ENCODE measurements at places on chromosomes 7 and 10.

DNA sequence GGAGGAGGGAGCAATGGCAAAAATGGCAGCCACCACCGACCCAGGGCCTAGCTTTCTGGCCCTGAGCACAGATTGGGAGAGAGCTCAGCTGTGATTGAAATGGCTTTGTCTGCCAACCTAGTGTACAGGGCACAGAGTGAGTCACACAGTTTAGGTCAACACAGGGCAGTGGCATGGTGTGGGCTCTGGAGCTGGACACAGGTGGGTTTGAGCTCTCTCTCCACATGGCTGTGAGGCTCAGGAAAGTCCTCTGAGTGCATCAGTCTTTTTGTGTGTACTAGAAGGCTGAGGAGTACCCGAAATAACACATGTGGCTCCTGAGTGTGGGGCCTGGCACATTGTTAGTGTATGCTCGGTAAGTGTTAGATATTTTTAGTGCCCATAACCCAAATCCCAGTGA lies 60.2 kb upstream of the LOXL4 start:
- no peak for DNase-seq

- DNase-seq: no peak
Observed at GRCh38 chr7:19376538-19376937, 231.3 kb upstream of the FERD3L start.

- DNase-seq: no peak
Observed at GRCh38 chr10:85538601-85539000, 828.0 kb downstream of the GRID1 start.

DNA sequence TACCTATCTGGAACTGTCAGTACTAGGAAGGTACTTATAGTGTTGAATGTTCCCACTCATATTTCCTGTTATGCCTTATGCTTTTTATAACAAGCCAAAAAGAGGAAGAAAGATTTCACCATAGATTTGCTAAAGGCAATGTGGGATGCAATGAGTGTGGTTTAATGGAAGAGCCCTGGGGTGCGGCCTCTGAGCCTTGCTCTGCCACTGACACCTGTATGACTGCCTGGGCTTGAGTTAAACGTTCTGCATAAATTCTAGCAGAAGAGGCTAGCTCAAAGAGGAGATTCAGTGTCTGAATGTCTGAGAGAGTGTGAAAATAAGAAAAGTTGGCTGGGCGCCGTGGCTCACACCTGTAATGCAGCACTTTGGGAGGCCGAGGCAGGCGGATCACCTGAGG lies 143.8 kb downstream of the TPST1 start:
- DNase-seq: no peak

DNA sequence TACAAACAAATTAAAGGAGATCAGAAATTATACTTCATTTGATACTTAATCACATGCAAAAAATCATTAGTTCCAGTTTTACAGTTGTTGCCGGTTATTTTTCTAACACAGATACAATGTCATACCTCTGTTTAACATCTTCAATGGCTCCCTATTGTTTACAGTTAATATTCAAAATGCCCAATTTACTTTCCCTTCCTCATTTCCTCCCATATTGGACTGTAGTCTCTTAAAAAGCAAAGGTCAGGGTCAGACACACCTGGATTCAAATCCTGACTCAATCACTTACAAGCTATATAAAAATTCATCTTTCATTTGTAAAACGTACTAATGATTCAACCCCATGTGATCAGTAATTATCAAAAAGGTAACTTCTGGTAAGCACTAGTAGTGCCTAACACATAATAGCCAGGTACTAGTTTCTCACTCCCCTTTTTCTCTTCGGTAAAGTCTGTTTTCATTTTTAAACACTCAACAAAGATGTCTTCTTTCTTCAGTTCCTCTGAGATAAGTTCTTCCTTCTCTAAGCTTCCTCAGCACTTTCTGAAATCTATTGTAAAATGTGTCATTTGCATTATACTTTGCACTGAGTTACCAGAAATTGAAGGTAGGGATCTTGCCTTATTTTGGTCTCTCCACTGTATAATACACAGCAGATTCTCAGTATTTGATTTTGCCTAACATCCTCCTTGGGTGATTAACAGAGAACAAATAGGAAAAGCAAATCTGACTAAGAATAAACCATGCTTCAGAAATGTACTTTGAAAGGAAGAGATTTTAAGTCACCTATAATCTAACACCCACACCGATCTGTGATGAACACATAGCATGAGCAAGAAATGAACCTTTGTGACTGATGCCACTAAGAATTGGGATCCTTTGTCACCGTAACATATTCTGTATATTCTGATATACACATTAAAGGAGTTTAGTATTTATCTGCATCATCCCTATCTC lies 16.1 kb downstream of the KMT2C start:
- no peak for DNase-seq

GRCh38 chr7:113800826-113801225 lies 118.0 kb downstream of the PPP1R3A start:
- no peak for DNase-seq

- no peak for DNase-seq
Observed at GRCh38 chr7:6011541-6011940, 2.5 kb downstream of the AIMP2 start.

GRCh38 chr7:146772601-146773000 lies 656.0 kb downstream of the CNTNAP2 start:
- no peak for DNase-seq

GRCh38 chr7:108406222-108406890 lies 49.9 kb downstream of the NRCAM start:
- DNase-seq: no peak

GRCh38 chr7:106367018-106367420 lies 82.2 kb upstream of the NAMPT start:
- DNase-seq: no peak

GRCh38 chr10:89554433-89554832 lies 19.0 kb upstream of the SLC16A12 start:
- DNase-seq: no peak

DNA sequence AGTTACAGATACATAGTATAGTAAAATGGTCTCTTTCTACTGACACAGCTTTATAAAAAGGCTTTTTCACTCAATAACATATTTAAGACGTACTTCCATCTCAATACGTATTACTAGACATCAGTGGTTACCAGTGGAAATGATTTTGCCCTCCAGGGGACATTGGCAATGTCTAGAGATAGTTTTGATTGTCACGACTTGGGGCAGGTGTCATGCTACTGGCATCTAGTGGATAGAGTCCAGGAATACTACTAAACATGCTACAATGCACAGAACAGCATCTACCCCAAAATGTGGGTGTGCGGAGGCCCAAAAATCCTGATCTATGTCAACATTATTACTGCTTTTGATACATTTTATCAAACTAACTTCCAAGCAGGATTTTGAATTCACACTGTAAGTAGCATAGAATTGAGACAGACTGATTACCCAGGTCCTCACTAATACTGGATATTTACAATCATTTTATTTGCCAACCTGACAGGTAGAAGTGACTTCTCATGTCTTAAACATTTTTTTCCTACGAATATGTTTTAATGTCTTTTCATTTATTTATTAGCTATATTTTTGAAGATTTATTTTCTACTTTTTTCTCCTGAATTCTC lies 53.8 kb downstream of the HGF start:
- DNase-seq: no peak

GRCh38 chr10:63812501-63812900 lies 291.3 kb downstream of the REEP3 start:
- DNase-seq: no peak

DNA sequence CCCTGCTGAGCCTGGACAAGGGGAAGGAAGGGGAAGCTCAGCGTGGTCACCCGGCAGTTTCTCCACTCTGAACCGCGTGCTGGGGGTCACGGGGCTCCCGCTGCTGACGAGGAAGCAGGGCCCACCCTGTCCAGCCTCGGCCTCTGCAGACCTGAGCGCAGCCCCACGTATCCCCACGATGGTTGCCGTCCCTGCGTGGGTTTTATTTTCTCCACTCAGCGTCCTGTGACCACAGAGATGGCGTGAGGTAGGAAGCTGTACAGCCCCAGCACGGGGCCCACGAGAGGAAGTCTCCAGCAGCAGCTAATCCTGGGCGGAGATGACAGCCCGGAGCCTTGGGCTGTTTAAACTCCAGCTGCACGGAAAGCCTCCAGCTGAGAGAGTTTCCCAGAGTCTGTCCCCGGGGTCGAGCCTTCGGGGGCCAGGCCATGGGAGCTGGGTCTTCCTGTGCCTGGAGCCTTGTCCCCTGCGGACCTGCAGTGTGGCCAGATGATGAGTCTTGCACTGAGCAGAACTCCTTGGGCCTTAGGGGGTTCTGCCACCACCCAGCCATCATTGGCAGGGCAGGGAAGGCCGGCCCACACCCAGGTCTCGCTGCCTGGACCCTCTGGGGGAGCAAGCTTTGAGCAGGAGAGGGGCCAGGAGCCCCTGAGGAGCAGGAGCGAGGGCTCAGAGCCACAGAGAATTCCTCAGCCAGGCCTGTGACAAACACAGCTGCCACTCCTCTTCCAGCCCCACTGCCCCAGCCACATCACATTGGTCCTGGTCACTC lies 72.8 kb upstream of the FAM20C start:
- DNase-seq: no peak

DNA sequence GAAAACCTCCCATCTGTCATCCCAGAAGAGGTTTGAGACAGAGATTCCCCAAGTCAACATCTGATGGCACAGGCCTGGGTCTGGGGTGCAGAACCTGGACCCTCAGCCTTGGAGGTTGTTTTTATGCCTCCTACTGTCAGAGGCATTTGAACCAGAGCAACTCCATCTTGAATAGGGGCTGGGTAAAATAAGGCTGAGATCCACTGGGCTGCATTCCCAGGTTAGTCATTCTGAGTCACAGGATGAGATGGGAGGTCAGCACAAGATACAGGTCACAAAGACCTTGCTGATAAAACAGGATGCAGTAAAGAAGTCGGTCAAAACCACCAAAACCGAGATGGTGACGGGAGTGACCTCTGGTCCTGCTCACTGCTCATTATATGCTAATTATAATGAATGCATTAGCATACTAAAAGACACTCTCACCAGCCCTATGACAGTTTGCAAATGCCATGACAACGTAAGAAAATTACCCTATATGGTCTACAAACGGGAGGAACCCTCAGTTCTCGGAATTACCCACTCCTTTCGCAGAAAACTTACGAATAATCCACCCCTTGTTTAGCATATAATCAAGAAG lies 92.0 kb downstream of the ITGA8 start:
- no peak for DNase-seq

DNA sequence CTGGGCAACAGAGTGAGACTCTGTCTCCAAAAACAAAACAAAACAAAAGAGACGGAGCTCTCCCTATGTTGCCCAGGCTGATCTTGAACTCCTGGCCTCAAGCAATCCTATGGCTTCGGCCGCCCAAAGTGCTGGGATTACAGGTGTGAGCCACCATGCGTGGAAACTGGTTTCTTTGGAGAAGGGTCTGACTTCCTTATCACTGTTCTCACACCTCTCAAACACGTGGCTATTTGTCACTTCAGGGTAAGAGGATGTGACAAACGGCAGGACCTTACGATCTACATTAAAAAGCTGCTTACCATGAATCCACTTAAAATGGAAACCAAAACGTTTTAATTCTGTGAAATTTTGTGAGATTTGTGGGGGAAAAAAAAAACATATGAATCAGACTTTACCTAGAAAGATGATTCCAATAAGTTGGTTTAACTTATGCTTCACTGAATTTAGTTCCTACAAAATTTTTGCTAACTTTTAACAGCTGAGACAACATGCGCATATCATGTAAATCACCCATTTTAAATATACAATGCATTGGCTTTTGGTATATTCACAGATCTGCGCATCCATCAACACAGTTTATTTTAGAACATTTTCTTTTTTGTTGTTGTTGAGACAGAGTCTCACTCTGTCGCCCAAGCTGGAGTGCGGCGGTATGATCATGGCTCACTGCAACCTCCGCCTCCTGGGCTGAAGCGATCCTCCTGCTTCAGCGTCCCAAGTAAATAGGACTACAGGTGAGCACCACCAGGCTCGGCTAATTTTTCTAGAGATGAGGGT lies 18.7 kb upstream of the FOXK1 start:
- no peak for DNase-seq

GRCh38 chr7:33486633-33487032 lies 357.3 kb downstream of the BBS9 start:
- DNase-seq: no peak

DNA sequence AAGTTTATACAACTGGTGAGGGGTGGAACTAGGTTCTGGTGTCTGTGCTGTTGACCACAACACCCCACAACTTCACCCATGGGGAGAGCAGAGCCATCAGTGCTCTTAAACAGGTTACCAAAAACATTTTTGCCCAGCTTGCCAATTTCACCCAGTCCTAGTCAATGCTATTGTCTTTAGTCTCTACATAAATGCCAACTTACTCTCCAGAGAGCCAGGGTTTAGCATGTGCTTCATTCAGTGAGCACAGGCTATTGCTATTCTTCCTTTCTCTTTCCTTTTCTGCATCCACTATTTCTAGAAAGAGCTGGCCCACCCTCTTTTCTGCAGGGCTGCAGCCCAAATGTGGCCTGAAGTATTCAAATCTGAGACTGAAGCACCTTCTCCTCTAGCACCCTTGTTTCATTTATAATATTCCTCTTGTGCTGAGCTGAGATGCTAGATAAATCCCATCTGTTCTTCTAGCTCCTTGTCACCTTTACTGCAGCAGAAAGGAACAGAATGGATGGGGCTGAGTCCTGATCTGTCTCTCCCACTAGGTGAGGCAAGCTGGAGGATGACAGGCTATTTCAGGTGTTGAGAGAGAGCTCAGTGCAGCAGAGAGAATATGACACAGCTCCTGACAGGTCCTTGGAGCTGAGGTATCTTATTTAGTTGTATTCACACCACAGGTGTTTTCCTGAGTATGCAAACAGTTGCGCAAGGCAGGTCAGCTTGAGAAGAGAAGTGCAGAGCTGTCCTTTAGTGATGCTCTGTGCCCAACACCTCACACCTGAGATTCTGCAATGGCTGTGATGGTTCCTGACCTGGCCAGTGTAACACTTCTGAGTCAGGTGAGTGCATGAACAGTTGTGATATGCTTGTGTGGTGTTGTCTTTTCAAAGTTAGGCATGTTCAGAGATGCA lies 819.2 kb downstream of the CCSER2 start:
- no peak for DNase-seq

GRCh38 chr7:127812540-127812939 lies 160.5 kb downstream of the SND1 start:
- no peak for DNase-seq

DNA sequence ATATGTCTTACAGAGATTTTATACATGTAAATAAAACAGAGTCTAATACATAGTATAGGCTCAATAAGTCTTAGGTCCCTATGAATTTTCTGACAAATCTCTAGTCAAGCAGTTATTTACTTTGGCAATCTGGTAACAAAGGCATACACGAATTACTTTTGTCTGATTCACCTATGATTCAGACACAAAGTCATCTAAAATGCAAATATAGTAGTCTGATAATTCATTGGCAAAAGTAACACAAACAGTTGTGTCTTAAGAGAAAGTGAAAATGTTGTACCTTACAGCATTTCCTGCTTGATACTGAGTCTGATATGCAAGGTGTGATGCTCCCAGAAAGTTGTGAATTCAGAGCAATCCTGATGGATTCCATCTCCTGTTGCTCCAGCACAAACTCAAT lies 209.4 kb upstream of the PRSS1 start:
- DNase-seq: no peak

DNA sequence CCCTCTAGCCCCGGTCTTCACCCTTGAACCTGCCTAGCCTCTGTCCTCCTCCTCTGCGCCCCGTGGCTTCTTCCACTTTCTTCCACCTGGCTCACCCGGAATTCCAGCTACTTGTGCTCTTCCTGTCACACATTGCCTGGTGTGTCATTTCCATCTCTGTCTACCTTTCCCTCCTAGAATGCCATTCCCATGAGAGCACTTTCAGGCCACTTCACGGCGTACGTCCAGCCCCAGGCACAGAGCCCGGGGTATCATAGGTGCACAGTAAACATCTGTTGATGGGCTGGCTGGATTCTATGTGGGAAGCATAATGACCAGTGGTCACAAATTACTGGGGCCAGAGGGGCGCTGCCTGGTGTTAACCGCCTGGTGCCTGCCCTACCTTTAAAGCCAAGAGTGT lies 161.3 kb downstream of the CUX1 start:
- no peak for DNase-seq
